COLO829 (cell line): ENCODE measurements at places on chromosomes 16 and 17.

DNA sequence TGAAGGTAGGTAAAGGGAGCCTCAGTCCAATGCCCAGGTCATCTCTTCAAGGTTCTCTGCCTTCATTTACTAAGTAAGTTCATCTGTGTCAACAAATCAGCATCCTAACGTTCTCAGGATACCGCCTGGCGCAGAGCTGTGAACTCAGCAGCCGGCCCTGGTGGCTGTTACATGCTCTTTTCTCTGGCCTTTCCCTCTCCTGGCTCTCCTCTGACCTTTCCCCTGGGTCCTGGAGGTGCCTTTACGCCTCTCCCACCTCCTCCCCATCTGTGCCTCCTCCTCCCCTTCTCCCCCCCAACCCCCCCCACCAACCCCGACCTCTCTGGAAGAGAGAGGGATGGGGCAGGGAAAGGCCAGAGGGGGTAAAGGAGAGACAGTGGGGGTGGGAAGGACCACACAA lies 19.5 kb downstream of the COTL1 start:
- no peak for DNase-seq

DNA sequence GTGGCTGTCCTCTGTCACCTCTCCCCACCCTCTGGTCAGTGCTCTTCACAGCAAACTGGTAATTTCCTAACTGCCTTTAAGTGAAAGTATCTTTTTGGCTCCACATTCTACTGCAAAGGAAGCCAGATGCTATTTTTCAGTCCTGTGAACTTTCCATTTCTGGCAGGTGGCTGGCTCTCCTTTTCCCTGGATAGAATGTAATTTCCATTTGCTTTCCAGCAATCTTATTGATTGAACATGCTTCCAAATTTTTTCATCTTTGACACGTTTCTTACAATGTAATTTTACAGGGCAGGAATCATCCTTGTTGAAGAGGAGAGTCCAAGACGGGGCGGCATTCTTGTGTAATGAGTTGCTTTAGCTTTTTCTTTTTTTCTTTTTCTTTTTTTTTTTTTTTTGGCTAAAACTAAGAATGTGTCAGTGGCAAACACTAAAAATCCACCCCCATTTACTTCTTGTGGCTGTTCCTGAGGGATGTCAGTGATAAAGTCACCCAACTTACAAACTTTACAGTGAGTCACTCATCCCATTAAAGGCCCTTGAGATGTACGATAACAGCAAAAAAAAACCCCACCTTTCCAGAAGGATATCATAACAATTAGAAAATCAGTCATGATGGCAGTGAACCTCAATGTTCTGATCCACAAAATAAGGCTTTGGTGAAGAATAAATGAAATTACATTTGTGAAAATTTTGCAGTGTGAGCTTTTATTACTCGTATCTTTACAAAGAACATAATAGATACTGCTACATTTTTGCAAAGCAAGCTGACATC lies 29.4 kb upstream of the PRKCA start:
- no peak for DNase-seq

DNA sequence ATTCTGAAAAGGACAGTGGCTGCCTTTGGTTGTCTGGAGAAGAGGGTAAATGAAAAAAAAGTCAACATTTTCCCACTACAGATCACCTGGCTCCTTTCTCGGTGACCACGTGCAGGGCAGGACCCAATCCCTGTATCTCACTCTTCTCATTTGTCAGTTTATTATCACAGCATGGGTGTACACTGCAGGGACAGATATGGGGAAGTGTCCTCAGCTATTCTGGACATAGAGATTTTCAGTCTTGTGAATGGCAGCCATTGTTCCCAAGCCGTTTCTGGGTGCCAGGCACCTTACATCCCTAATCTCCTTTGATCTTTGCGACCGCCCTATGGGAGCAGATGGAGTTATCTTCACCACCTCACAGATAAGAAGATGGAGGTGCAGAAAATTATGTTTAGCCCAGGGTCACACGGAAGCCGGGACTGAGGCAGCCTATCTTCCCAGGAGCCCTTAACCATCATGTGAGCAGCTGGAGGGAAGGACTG lies 7.2 kb downstream of the ADORA2B start:
- DNase-seq = no peak

DNA sequence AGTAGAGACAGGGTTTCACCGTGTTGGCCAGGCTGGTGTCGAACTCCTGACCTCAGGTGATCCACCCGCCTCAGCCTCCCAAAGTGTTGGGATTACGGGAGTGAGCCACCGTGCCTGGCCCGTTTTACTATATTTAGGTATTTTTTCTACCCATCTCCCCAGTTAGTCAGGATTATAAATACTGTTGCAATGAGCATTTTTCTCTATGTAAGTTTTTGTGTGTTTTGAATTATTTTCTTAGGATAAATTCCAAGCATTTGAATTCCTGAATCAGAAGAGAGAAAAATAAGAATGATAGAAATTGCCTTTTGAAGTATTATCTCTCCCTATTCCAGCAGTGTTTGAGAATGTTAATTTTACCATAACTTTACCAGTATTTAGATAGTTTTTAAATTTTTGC lies 36.6 kb downstream of the KIAA0513 start:
- DNase-seq = no peak

DNA sequence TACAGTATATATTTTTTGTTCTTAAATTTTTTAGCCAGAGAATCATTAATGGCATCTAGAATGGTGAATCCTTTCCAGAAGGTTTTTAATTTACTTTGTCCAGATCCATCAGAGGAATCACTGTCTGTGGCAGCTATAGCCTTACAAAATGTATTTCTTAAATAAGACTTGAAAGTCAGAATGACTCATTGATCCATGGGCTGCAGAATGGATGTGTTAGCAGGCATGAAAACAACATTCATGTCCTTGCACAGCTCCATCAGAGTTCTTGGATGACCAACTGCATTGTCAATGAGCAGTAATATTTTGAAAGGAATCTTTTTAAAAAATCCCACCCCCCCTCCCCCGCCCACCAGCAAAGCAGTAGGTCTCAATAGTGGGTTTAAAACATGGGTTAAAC lies 51.4 kb downstream of the CACNG1 start:
- DNase-seq = no peak

GRCh38 chr16:15924996-15925395 lies 24.4 kb upstream of the ABCC1 start:
- DNase-seq = no peak

- peak; percentile 66 for DNase-seq
Observed at GRCh38 chr16:22670551-22671041, 143.4 kb upstream of the HS3ST2 start.

- no peak for DNase-seq
Observed at GRCh38 chr16:77499373-77500285, 64.8 kb upstream of the ADAMTS18 start.

DNA sequence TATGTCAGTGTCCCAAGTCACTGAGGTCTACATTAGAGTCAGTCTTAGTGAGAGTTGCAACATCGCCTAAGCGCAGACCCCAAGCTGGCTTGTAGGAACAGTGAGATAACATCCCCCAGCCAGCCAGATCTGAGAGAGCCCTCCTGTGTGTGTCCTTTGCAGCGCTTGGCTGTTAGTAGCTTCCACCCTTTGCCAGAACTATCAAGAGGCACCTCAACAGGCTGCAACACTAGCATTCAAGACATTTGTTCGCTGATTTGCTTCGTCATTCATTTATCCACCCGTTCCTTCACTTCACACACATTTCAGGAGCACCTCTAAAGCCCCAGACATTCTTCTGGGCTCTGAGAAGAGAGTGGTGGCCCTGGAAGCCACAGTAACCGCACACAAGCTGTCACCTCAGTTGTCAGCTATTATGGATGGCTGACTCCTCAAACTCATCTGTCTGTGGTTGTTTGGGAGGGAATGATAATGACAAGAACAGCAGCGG lies 289.6 kb downstream of the WWOX start:
- DNase-seq = no peak

- DNase-seq = peak; percentile 56
Observed at GRCh38 chr16:47956916-47957315, 198.9 kb downstream of the ABCC12 start.

- DNase-seq = peak; percentile 2
Observed at GRCh38 chr17:1030684-1031532, 34.0 kb downstream of the TIMM22 start.

GRCh38 chr17:78252701-78253635 lies 21.5 kb downstream of the TMEM235 start:
- no peak for DNase-seq

DNA sequence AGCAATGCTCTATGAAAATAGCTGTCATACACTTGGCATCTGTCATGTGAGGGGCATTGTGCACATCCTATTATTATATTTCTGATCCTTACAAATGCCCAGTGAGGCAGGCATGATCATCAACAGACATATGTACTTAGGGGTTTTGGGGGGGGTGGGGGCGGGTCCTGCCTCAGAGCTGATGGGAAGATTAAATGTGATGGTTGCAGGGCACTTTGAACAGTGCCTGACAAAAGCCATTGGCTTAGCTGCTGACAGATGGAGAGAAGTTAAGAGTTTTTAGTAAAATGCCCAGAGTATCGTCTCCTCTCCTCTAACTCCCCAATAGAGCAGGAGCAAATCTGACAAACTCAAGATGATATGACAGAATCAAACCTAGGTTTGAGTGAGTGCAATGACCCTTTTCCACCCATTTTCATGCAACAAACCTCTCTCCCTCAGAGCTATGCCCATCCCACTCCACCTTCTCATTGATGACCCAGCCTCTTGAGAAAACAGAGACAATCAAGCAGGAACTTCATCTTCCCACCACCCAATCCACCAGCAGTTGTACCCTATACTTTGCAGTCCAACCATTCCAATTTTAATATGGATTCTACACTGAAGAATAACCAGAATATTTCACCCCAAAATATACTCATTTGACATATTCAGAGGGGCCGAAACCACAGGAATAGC lies 4.8 kb downstream of the KLHL11 start:
- no peak for DNase-seq

- no peak for DNase-seq
Observed at GRCh38 chr17:71760062-71760720, 360.6 kb upstream of the SOX9 start.

GRCh38 chr16:73724503-73724902 lies 572.1 kb upstream of the PSMD7 start:
- no peak for DNase-seq

- DNase-seq = no peak
Observed at GRCh38 chr17:77957235-77957856, 1.2 kb upstream of the TNRC6C start.

- DNase-seq = no peak
Observed at GRCh38 chr17:1650731-1651558, 1.3 kb upstream of the RILP start.

- DNase-seq = peak; percentile 24
Observed at GRCh38 chr16:79897453-79898146, 297.1 kb upstream of the MAF start.

DNA sequence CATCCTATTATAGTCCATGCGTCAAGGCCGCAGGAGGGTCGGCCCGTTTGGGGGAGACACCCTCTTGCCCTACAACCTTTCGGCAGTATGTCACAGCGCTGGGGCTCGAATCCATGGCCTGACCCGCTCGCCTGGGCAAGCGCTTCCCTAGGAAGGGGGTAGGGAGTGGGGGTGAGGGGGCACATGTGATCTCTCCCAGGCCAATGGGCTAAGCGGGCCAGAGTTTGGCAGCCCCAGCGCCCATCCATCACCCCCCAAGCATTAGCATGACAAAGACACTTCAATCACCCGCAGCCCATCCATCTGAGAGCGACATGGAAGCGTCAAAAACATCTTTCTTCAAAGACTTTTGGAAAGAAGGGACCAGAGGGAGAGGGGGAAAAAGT lies at the start of gene HOXB1:
Gene HOXB1 (minus strand): TSS at position 125 of the 386 bp plus-strand sequence. CDS start 107 bp downstream, at position 18.
- DNase-seq = no peak

- no peak for DNase-seq
Observed at GRCh38 chr17:31583772-31584356, 192.4 kb downstream of the RAB11FIP4 start.

GRCh38 chr17:13777003-13777402 lies 175.3 kb upstream of the HS3ST3A1 start:
- DNase-seq = no peak

GRCh38 chr17:73203788-73204479 lies 11.1 kb downstream of the COG1 start:
- DNase-seq = no peak

DNA sequence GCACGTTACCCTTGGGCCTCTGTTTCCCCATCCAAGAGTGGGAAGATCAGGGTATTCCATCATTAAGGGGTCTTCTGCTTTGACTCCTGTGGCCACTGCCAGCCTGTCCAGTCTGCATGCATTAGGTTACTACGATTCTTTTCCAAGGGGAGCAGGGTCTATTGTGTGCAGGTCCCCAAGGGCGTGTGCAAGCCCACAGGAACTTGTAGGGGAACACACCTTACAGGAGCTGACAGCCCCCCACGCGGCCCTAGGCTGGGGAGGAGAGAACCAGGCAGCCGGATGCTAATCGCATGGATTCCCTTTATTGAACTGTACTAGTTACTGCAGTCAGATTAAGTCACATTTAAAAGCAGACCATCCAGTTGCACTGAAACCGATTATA lies 116.7 kb downstream of the C16orf78 start:
- DNase-seq = no peak

GRCh38 chr16:81265658-81266451 lies 27.4 kb downstream of the BCO1 start:
- no peak for DNase-seq

DNA sequence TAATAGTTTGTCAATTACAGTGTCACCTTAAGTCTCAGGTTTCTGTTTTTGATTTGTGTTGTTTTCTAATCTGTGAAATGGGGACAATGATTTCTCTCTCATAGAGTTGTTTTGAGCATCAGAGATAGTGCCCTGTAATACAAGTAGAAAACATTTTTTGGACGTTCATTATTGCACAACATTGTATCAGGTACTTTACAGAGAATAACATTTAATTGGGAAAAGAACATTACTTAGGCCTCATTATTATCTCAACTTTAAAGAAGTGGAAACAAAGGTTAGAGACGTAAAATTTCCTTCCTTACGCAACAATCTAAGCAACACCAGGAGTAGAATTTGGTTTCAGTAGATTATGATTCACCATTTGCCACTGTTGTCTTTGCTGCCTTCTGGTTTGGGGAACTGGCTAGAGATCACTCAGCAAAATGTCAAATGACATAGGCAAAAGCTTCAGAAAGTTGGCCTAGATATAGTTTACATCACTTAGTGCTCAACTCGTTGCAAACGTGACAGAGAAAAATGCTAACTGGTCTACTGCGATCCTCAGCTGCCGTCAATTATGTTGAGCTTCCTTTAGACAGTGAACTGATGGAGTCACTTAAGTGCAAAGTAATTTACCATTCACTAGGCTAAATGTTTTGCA lies 1026.8 kb downstream of the CDH11 start:
- DNase-seq = no peak

DNA sequence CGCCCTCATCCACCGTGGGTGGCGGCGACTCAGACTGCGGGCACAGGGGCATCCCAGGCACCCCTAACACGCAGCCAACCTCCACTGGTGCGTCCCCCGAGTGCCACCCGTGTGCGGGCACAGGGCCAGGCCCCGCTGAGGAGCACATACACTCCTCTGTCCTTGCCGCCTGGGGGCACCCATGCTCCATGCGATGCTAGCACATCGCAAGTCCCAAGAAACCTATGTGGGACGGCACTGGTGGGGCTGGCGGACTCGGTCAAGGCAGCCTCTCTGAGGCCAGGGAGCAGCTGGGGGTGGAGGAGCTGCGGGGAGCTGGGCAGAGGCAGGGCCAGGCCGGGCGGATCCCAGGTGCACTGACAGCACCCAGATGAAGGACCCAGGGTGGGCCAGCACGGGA lies 4.0 kb downstream of the ZNF598 start:
- DNase-seq = no peak

GRCh38 chr16:81035975-81036750 lies 521 bp downstream of the ATMIN start:
- no peak for DNase-seq
